ENCODE measurements at places on chromosomes 3 and 15.

DNA sequence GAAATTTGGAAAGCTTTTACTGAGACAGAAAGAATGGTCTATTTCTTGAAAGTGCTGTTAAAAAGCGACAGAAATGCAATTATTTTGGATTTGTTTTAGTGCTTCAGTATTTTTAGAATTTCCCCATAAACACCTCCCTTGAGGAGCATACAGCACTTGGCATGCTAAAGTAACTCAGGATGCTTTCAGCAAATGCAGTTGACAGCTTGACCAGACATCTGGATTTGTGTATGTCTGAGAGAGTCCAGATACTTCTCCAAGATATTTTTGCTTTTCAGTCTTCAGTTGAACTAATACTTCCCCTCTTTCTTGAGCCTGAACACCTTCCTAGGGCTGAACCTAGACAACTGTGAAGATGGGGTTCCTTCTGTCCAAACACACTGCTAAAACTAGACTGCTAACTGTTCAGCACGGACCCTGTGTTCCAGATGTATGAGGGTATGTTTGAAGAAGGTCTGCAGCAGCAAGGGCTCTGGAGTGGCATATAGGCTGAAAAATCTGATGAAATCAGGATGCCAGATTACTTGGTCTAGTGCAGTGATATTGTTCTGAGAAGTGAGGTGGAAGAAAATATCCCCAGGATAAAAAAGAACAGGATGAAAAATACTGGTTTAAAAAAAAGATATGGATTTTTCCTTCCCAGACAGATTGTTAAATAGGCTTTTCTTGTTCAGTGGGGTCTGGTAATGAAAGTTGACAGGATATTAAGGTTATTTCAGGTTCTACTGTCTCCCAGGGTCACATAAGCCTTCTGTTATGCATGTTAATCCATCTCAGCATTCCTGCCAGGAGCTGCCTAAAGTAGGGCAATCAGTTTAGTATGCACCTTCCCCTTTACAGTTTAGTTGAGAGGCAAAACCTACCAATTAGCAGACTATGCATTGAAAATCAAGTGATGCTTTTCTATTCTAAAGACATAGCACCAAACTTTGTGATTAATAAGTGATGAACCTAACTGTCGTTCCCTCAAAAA is 516.9 kb upstream of the TBL1XR1 start:
- no peak for DNase-seq

DNA sequence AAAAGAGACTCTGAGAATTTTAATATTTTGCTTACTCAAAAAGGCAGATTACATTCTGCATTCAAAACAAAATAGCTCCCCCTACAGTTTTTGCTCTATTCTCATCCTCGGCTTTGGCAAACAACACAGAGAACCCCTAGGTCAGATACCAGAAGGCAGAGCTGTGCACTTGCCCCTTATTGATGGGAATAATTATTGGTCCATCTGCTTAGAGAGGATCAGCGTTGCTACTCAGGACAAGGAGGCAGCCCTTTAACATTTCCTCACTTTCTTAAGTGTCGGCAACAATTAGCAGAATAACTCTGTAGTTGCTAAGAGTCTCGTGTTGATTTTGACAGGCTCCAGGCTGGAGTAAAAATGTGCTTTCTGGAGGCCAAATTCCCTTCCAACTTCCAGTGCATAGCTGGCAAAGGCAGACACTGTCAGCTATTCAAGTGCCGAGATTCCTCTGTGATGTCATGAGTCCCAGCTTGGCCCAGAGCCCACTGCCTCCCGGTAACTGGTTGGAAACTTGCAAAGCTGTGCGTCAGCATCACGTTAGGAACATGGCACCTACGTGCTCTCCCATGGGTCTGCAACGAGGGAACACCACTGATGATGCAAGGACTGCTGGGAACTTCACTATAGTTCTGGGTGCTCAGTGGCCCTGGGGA is 482.7 kb upstream of the ADAMTS9 start:
- no peak for DNase-seq

GRCh38 chr3:131901686-131902085 is 133.1 kb downstream of the CPNE4 start:
- no peak for DNase-seq

- DNase-seq, result no peak
These were observed 981.9 kb downstream of the TUSC7 start for GRCh38 chr3:117691526-117691925.

DNA sequence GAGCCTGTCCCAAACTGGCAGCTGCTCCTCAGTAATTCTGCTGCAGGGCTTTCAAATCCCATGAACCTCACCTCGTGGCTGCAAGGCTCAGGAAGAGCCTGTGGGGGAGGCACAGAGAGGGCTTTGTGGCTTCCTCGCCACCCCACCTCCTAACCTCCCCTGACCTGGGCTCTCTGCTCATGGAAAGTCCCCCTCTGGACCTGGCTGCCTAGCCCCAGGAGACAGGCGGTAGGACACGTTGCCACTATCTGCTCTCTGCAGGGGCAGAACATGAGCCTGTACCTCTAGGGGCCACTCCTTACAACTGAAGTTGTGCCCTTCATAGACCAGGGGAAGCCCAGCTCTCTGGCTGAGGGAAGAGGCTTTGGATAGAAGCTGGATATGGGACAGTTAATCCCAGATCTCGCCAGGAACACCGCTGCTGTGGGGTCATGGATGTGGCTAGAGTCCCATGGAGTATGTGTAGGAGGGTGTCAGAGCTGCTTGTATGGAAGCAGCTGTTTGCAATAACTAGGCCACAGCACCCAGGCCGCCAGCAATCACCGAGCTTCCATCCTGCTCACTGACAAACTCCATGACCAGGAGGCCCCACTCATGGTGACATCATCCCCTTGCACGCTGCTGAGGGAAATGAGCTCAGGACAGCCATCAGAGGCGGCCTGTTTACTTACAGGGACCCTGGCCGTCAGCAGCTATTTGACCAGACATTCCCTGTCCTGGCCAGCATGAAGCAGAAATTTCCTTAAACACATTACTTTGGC is 34.0 kb upstream of the CILP start:
- no peak for DNase-seq

Measured in stimulated activated CD4-positive, alpha-beta T cell treated with anti-CD3 and anti-CD28 coated beads, TNF-alpha, amount 100 ng/mL, for 4 hours (primary cell).